ENCODE measurements at places on chromosomes 13 and 19. TPM values are rescaled to one million over a fixed set of nuclear protein-coding genes. Genes with fewer than 3 reads are reported as not detected.

The EFNA2 gene
- total RNA-seq: not detected

The TPGS1 gene
- total RNA-seq: 67.1 TPM

The PNMA8C gene
- not detected for total RNA-seq

The AP2S1 gene
- 99.0 TPM for total RNA-seq

The FCAR gene
- 7.6 TPM for total RNA-seq

The SCN1B gene
- total RNA-seq: 7.8 TPM

The TSKS gene
- 0.15 TPM for total RNA-seq

The ZNF649 gene
- 10.3 TPM for total RNA-seq

The TMEM221 gene
- total RNA-seq: 0.14 TPM

The CCDC169 gene
- 0.74 TPM for total RNA-seq

The ADPRHL1 gene
- 3.4 TPM for total RNA-seq

The COX6B2 gene
- not detected for total RNA-seq

The OR4F17 gene
- total RNA-seq: not detected

The PSG2 gene
- not detected for total RNA-seq

The ZNF66 gene
- total RNA-seq: 5.1 TPM

The ZNF714 gene
- 11.7 TPM for total RNA-seq

The LRRC63 gene
- total RNA-seq: 0.66 TPM

The SH2D3A gene
- 109 TPM for total RNA-seq

The CAPN12 gene
- 9.8 TPM for total RNA-seq

The ZNF534 gene
- total RNA-seq: 0.30 TPM

The TBC1D17 gene
- total RNA-seq: 22.9 TPM

The ZSCAN18 gene
- total RNA-seq: 108 TPM

The MYPOP gene
- 10.7 TPM for total RNA-seq

The LHB gene
- not detected for total RNA-seq

The BRSK1 gene
- 2.7 TPM for total RNA-seq

The FAM32A gene
- 54.7 TPM for total RNA-seq

The RGL3 gene
- 242 TPM for total RNA-seq

The CGB1 gene
- not detected for total RNA-seq

The DMWD gene
- 29.4 TPM for total RNA-seq

The LINGO3 gene
- 0.10 TPM for total RNA-seq

The ZNF227 gene
- total RNA-seq: 5.3 TPM

The GPR183 gene
- total RNA-seq: 9.5 TPM

The MED4 gene
- total RNA-seq: 23.2 TPM

The CUL4A gene
- total RNA-seq: 54.4 TPM

The PROZ gene
- total RNA-seq: not detected

The PLPP2 gene
- 27.2 TPM for total RNA-seq

The PRSS57 gene
- total RNA-seq: not detected

The WDR62 gene
- total RNA-seq: 2.9 TPM

The PLPPR3 gene
- 5.9 TPM for total RNA-seq

The FPR1 gene
- 55.2 TPM for total RNA-seq

The TTC9B gene
- total RNA-seq: not detected

The ZNF837 gene
- 1.8 TPM for total RNA-seq
